ENCODE measurements at places on chromosomes 7 and 10.

DNA sequence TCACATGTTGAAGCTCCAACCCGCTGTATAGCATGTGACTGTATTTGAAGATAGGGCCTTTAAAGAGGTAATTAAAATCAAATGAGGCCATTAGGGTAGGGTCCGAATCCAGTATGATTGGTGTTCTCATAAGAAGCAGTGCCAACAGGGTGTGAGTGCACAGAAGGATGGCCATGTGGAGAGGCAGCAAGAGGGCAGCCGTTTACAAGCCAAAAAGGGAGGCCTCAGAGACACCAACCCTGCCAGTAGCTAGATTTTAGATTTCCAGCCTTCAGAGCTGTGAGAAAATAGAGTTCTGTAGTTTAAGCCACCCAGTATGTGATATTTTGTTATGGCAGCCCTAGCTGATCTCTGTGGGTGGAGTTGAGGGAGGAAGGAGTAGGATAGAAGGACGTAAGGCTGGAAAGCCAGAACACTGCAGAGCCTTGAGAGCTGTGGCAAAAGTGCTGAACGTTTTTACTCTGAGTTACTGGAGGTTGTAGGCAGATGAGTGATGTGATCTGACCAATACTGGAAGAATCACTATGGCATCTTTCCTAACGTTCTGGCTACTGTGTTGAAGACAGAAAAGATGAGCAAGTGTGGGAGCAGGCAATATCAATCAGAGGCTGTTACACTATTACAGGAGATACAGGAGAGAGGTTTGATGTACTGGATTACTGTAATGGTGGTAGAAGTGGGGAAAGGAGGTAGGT is 334.9 kb downstream of the ELMO1 start:
- no peak for DNase-seq

- DNase-seq: no peak
Measured at GRCh38 chr10:93075369-93076221, 1.9 kb downstream of the CYP26A1 start.

DNA sequence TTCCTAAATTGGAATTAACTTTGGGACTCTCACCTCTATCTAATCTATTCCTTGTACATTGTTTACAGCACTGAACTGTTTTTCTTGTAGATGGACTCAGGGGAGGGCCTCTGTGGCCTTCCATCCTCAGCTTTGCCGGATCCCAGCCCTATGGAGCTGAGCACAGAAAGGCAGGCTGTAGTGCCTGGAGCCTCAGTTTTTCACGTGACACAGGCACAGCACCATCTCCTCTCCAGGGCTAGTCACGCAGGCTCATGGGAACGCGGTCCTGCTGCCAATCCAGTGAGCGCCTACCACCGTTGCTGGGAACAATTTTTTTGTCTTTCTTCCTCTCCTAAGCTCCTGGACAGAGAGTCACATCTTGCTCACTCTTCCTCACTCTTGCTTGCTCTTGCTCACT is 75.6 kb upstream of the DDC start:
- DNase-seq: no peak

DNA sequence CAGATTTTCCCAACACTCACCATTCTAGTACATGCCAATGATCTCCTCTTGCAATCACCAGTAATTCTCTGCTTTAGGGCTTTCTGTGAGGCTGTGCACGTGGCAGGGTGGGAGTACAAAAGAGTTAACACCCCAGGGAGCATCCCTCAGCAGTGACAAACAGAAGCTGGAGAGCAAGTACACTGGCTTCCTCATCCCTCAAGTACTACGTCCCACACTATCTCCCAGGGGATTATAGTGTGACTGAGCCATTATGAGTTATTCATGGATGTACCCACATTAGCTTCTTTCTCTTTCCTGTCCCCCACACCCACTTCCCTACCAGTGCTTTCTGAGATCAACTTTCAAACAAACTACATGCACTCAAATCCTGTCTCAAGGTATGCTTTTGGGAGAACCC is 1216.5 kb upstream of the AUTS2 start:
- DNase-seq: no peak

DNA sequence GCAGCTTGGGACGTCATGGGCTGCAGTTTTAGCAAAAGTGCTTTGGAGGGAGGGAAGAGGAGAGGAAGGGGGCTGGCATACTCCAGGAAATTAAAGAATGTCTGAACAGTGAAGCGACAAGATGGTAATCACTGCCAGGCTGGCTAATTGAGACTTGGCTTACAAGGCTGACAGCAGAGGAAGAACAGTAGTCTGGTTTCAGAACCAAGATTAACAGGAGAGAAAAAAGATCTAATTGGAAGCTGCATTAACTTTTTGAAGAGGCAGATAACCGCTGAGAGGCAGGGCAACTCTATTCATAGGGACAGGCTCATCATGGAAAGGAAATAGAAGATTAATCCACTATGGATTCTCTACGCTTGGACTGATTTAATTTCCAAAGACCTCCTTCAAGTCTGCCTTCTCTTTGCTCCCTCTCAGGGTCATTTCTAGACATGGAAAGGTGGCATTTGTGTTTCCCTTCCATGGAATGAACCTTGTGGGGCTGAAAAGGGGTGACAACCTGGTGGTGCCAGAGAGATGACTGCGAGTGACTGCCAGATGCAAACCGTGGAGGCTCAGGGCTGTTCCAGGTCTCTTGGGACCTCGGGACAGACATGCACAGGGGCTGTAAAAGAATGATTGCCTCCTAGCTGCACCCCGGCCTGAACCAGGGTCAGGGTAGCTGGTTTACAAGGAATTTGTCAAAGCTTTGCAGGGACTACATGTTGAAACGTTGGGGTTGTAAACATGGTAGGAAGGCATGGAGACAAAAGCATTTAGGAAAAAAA is 210.2 kb upstream of the NPY start:
- no peak for DNase-seq

DNA sequence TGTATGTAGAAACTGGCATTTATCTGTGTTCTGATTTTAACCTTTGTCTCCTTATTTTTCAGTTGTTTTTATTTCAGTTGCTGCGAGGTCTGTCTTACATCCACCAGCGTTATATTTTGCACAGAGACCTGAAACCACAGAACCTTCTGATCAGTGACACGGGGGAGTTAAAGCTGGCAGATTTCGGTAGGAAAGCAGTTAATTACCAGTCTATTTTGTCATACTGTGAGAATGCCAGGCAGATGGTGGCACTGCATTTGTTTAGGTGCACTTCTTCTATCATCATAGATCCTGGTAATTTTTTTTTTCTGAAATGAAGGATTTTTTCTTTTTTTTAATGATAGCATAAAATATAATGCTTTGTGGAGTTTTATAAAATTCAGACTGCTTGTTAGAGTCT is 321.4 kb downstream of the CDK14 start:
- no peak for DNase-seq

DNA sequence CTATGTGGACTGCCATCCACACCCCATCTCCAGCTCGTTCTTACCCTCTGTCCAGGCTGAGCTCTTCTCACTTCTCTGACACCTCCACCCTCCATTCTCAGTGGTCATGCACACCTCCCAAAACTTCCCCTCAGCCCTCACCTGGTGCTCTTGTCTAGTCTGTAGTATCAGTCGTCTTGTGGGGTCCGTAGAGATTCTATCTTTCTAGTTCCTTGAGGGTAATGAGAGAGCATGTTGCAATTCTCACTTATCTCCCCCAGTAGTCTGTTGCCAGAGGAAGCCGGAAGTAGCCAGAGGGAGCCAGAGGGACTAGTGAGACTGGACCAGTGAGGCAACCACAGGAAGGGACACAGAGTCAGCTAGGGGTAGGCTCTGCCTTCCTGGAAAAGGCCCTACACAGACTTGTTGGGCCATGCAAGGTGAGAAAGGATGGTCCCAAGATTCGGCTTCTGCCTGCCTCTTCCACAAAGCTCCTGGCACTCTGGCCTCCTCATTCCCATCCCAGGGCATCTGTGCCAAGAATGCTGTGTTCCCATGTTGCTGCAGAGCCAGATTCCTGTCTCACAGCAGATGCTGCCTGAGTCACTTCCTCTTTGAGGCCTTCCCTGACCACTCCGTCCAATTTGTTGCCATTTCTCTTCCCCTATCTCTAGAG is 50.6 kb upstream of the DUSP5 start:
- peak; percentile 39 for DNase-seq

GRCh38 chr7:29139796-29140195 is 6.5 kb downstream of the CPVL start:
- no peak for DNase-seq

DNA sequence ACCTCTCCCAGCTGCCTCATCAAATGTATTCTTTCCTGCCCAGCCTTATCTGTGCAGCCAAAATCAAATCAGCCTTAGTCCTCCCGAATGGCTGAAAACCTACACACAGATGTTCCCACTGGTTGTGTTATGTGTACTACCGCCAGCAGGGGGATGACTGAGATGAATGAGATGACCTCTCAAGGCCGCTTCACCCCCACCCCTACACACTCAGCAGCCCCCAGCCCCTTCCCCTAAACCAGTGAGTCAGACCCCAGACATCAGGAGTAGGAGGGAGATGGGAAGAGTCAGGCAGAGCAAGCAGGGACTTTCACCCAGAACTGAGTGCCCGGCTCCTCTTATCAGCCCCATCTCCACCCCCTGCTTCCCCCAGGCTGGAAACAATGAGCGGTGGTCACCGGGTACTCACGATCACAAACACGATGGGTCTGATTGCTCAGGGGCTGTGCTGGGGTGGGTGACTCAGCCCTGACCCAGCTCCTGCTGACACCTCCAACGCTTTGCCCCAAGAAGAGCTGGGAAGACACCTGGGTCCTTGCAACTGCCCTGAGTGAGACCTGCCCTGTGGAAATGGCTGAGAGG is 6.5 kb upstream of the C10orf105 start:
- DNase-seq: peak; percentile 71

All from hematopoietic multipotent progenitor cell treated with erythropoietin and hydrocortisone succinate and interleukin-3 and kit ligand, for 8 days (in vitro differentiated cells).